ENCODE measurements at places on chromosomes 1 and 21. TPM values are rescaled to one million over a fixed set of nuclear protein-coding genes. Genes with fewer than 3 reads are reported as not detected.

DNA sequence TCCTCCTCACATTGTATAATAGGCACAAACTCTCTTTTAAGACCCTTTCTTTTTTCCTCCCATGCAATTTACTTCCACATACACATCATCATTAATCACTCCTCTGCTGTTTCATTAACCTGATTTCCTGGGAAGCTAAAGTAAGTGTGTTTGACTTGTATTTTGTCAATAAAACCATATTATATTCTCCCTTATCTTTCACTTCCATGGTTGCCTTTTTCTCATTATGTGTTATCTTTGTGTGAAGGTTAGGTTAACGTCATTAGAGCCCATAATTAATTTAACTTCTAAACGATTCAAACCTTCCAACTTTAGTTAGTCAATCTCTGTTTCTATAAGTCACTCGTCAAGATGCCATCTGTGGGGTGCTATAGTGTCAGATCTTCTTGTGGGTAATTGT lies 313.0 kb downstream of the PAPPA2 start:
- no peak for DNase-seq

- DNase-seq: no peak
Measured at GRCh38 chr21:44966135-44967081, 26.6 kb downstream of the SLX9 start.

DNA sequence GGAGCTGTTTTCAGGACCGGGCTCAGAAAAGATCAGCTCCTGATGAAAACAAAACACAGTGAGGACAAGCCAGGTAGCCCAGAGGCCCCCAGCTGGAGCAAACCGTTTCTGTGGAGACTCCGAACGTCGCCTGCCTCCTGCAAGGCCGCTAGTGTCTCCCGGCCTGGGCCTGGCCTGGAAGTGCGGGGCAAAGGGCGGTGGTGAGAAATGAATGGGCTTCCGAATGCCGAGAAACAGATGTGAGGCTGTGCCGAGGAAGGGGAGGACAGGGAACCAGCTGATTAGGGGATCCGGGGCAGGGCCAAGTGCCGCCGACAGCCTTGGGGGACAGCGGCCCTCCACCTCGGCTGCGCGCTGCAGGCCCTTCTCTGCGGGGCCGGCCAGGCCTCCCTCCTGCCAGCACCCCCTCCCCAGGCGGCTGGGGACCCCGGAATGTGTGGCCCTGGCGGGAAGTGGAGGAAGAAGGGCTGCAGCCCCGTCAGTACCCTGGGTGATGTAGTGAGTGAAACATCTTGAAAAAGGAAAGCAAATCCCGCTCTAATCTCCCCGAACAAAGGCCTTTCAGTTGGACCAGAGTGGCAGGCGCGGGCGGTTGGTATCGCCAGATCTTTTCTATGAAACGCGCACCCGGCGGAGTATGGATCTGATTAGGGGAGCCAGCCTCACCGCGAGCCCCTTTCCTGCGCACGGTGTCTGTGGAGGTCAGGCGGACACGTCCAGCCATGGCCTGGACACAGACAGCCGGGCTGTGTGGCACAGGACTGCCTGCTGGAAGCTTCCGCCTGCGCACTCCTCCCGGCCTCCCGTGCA lies 52.6 kb downstream of the PRDM16 start:
- DNase-seq: no peak

DNA sequence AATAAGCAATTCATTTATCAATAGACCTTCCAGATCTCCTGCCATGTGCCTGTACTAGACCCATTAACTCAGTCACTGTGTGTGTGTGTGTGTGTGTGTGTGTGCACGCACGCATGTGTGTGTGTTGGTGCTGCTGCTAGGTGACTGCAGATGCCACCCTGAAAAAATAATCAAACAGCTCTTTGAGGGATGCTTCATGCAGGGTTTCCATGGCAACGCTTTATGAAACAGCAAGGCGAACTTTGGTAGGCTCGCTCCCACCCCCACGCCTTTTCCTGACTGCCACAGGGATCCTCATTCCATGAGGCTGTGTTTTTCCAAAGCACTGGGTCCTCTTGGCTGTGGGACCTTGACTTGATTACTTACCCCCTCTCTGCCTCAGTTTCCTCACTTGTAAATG lies 94.0 kb downstream of the HMGB4 start:
- no peak for DNase-seq

GRCh38 chr1:239058190-239058589 lies 328.2 kb upstream of the CHRM3 start:
- no peak for DNase-seq

GRCh38 chr1:29800120-29800519 lies 563.8 kb downstream of the PTPRU start:
- no peak for DNase-seq

DNA sequence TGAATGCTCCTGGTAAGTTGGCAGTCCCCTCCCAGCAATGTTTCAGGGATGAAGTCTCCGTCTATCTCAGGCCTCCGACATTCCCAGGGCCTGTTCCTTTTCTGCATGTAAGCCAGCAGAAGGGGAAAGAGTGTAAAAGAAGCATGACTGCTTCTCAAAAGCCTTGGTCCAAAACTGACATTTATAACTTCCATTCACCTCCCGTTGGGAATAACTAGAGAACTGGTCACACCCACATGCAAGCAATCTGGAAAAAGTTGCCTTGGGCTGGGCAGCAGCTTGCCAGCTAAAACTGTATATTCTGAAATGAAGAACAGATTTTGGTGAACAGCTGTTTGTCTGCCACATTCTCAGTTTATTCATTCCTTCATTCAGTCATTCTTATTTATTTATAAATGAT lies 24.2 kb upstream of the NPL start:
- no peak for DNase-seq

- DNase-seq: no peak
Measured at GRCh38 chr1:108521990-108522393, 37.9 kb upstream of the EEIG2 start.

LIX1L gene
- 38.3 TPM for total RNA-seq

DNA sequence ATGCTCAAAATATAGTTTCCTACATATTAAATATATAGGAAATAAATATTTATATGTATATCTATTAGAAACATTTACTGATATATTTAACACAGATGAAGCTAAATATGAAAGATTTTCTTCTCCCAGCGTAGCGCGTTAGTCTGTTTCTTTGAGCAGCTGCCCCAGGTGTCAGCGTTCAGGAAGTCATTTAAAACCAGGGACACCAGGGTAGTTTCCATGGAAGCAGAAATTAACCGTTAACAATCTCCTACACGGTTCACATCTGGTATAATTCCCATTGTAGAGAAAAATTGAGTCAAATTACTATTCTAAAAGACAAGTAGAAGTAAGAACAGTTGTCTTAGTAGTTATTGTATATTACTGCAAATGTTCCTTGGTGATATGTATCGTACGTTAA lies 1443.7 kb downstream of the MRPL39 start:
- no peak for DNase-seq

DNA sequence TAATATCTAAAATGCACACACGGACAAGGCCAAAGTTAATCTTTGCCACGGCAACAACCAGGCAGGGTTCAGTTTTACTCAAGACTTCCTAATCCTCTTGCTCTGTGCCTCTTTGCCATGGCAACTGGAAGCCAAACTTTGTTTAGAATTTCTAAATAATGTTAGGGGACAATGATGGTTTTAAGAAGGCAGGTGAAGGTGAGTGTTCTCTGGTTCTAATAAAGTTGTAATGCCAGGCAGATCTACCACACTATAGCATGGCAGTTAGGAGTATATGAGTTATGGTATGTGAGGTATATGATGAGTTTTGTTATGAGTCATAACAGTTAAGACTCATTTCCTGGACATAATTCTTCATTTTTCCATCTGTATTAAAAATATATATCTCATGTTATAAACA lies 2.7 kb downstream of the PTPRC start:
- DNase-seq: peak; percentile 33

- DNase-seq: no peak
Measured at GRCh38 chr1:204456826-204457442, 37.7 kb downstream of the PIK3C2B start.

DNA sequence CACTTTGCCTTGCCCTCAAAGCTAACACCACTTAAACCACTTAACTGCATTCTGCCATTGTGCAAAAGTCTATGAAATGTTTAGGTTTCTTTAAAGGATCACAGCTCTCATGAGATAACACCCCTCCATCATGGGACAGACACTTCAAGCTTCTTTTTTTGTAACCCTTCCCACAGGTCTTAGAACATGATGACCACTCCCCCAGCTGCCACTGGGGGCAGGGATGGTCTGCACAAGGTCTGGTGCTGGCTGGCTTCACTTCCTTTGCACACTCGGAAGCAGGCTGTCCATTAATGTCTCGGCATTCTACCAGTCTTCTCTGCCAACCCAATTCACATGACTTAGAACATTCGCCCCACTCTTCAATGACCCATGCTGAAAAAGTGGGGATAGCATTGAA lies 7.7 kb downstream of the ADAMTS1 start:
- no peak for DNase-seq

TSTD1 gene
- 45.7 TPM for total RNA-seq

FCRL5 gene
- total RNA-seq: 0.31 TPM

DNA sequence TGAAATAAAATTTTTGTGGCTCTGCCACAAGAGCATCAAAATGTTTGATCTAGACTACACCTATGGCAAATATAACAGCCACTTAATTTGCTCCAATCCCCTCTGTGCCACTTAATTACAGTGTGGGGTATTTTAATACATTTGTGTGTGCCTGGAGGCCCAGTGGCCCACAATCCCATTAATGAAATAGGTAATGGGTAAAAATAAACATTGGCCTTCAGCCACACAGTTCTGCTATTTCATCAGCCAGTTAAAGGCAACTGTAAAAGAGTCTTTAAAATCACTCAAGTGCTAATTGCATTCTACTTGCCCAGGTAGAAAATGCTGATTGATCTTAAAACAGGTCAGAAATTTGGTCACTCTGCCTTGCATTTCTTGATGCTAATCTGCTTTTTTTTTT lies 151.6 kb upstream of the UBE2U start:
- DNase-seq: no peak

ZZZ3 gene
- total RNA-seq: 48.5 TPM

DNA sequence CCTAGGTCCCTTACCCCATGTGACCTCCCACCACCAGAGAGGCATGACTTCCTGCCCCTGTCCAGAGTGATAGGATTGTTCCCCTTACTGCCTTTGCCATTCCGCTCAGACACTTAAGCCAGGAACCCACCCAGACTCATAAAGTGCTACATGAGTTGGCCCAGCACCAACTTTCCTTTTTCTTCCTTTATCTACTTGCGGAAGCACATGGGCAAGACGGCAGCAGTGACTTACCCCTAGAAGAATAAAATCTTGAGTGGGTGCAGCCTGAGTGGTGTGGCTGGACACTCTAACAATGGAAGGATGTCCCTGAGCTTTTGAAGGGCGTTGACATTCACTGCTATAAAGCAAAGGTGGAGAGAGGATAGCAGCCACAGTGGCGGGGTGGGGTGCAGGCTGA lies 100.1 kb downstream of the MAB21L3 start:
- no peak for DNase-seq

DNA sequence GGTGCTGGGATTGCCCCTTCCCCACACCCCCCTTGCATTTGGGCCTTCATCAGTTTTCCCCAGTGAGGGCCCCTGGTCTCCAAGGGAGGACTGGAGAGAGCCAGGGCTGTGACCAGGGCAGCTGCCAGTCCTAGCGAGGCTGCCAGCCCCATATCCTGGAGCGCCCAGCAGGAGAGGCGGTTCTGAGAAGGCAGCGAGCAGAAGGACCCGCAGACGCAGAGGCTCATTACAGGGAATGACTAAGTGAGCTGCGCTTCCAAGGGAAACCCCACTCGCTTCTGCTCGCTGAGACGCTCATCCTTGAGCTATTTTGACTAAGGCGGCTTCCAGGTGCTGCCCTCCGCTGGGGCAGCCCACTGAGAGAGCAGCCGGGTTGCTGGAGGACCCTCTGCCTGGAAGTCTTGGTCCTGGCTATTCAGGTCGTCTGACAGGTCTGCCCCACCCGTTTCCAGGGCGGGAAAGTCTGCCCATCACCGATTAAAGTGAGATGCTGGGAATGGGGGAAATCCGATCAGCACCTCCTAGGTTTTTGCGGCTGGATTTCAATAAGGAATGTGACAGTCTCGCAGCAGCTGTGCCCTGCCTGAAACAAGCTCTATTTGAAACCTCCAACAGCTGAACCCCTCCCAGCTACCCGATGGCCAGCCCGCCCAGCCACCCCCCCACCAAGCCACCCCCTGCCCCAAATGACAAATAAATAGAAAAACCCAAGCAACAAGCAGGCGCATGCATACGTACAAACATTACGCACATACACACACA lies 2.8 kb downstream of the KCNN3 start:
- DNase-seq: peak; percentile 53

DNA sequence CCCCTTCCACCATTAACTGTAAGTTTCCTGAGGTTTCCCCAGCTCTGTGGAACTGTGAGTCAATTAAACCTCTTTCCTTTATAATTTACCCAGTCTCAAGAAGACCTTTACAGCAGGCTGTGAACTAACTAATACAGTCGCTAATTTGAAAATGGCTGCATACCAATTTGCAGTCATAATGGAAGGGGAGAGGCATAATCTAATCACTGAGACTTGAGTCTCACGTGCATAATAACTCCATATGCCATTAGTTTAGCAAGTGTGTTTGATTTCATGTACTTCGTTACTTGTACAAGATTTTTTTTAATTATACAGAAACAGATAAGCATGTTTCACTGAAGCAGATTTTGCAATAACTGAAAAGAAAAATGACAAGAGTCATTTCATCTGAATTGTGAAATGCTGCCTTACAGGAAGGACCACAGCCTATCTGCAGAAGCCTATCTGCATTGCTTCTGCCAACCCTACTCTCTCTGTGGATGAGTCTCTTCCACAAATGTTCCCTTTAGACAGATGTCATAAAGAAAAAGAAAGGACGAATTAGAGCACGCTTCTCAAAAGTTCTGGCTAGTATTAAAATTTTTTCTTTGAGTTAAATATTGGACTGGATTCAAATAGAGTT lies 99.1 kb downstream of the PTGER3 start:
- no peak for DNase-seq

DNA sequence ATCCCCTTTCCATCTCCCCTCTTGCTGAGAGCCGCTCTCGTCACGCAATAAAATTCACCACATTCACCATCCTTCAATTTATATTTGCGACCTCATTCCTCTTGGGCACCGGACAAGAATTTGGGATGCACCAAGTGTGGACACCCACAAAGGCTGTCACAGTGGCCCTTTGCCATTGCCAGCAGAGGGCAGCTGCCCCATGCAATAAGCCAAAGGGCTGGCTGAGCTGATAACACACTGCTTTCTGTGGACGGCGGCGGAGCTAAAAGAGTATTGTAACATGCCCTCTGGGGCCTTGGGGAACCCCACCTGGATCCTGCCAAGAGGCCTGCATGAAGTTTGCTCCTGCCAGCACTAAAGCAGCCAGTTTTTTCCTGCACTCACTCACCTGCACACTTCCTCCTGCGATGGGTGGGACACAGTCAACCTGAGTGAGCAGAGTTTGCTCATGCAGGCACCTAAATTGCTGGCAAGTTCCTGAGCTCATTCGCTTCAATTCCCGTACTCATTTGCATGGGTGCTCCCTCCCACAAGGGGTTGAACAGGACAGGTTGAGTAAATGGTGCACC lies 792.3 kb upstream of the ADAMTS5 start:
- no peak for DNase-seq

OR2T33 gene
- total RNA-seq: not detected
